CD8-positive, alpha-beta memory T cell (primary cell): ENCODE measurements at places on chromosomes 12 and 14. TPM values are rescaled to one million over a fixed set of nuclear protein-coding genes. Genes with fewer than 3 reads are reported as not detected.

The STYX gene
- total RNA-seq, result 20.9 TPM

GRCh38 chr12:113732916-113733315 lies 233.2 kb downstream of the RBM19 start:
- no peak overlapping the region for H3K27ac ChIP-seq
- H3K36me3 ChIP-seq, result no peaks in the 10 kb centered on the region
- no peaks in the 10 kb centered on the region for H3K4me1 ChIP-seq

- H3K4me1 ChIP-seq, result peaks cover 8% of the 10 kb centered on the region
- H3K27me3 ChIP-seq, result no peaks in the 10 kb centered on the region
- H3K27ac ChIP-seq, result no peak overlapping the region
- no peak overlapping the region for H3K4me3 ChIP-seq
These were observed 10.1 kb downstream of the CCDC196 start for GRCh38 chr14:66496188-66496807.

The SMIM41 gene
- total RNA-seq, result not detected

The CPNE6 gene
- total RNA-seq, result not detected

GRCh38 chr12:99427104-99427503 lies 220.4 kb upstream of the GARIN6 start:
- H3K27me3 ChIP-seq, result no peaks in the 10 kb centered on the region
- no peak overlapping the region for H3K4me3 ChIP-seq
- H3K27ac ChIP-seq, result no peak overlapping the region
- no peaks in the 10 kb centered on the region for H3K36me3 ChIP-seq
- H3K4me1 ChIP-seq, result no peaks in the 10 kb centered on the region

DNA sequence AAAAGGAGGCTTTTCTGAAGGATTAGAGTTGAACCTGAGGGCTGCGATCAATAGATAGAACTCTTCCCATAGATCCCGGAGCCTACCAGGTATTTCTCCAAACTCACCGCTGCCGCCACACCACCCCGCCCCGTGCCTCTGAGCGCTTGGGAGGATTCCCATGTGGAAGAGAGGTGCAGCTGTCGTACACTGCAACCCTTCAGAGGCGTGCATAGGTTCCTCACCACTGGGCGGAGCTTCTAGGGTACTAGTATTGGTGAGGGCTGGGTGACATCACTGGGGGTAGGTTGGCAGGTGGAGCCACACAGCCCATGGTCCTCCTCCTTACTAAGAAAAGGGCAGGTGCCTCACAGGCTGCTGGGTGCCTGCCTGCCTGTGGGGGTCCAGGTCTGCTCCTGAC lies 127.0 kb downstream of the TSPAN9 start:
- H3K4me3 ChIP-seq, result no peak overlapping the region
- DNase-seq, result no peak
- H3K4me1 ChIP-seq, result no peaks in the 10 kb centered on the region
- peaks cover 3% of the 10 kb centered on the region for H3K27me3 ChIP-seq

The C1R gene
- 1.7 TPM for total RNA-seq

DNA sequence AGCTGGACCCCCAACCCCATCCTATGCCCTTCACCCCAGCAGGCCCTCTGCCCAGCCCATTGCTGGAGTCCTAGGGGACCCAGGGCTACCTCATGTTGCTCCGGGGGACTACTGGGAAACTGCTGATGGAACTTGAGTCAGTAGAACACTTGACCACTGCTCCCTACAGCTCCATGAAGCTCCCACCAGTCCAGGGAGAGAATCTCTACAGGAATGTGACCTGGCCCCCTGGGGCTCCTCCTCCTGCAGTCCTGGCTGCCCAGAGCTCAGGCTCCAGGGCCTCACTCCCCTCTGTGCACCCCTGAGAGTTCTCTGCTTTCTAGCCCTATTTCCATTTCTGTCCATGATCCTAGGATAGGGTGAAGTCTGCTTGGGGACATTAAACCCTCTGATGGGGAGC lies 10.8 kb upstream of the AQP2 start:
- DNase-seq, result no peak
- H3K4me3 ChIP-seq, result no peak overlapping the region

- H3K27ac ChIP-seq, result no peak overlapping the region
- H3K4me3 ChIP-seq, result no peak overlapping the region
- no peaks in the 10 kb centered on the region for H3K36me3 ChIP-seq
- peaks cover 39% of the 10 kb centered on the region for H3K4me1 ChIP-seq
- H3K27me3 ChIP-seq, result no peaks in the 10 kb centered on the region
These were observed 16.7 kb upstream of the RIC8B start for GRCh38 chr12:106757623-106758348.

The CLEC4D gene
- not detected for total RNA-seq

The RD3L gene
- not detected for total RNA-seq

The ADCY4 gene
- 1.5 TPM for total RNA-seq

The SLC24A4 gene
- 0.04 TPM for total RNA-seq

DNA sequence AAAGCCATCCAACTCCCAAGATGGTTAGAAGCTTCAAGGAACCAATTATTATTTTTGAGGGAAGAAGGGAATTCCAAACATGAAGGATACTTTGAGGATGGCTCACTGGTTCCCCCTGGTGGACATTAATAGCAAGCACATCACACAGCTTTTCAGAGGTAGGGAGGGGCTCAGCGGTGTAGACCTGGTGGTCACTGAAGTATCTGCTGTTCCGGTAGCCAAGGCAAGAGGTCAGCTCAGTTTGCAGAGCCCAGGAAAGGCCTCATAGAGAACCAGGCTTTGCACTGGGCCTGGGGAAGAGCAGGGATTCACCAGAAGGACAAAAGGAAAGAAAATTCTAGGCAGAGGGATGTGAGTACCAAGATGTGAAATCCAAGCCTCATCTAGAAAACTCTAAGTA lies 118.7 kb downstream of the KSR2 start:
- H3K4me3 ChIP-seq, result no peak overlapping the region
- H3K4me1 ChIP-seq, result no peaks in the 10 kb centered on the region
- no peaks in the 10 kb centered on the region for H3K27me3 ChIP-seq
- DNase-seq, result no peak

The PPP4R3A gene
- total RNA-seq, result 159 TPM

DNA sequence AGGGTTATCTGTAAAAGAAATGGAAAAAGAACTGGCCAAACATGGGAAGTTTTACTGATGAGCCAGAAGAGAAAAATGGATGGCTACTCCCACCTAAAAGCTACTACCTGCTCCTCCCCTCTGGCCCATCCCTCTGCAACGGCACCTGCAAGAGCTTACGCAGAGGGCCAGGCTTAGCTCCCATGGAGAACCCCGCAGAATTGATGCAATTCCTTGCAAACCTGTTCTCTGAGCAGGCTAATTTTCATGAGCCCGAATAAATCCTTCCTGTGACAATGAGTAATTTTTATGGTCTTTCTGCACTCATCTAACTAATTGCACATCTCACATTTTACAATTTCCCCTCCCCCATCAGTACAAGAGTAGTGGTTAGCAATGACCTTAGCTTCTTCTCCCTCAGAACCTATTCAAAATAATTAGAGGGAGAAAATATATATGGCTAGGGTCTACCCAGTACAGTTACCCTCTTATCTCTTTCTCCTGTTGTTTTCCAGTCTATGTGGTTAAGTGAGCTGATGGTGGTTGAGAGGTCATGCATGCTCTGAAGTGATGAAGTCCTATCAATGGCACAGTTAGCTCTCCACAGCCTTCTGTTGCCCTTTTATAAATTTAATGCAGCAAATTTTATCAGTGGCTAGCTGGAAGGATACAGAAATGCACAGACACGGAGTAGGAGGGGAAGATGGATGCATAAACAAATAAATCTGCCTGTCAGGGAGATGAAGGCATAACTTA lies 67.7 kb upstream of the NTF3 start:
- H3K4me1 ChIP-seq, result no peaks in the 10 kb centered on the region
- no peaks in the 10 kb centered on the region for H3K27me3 ChIP-seq
- no peak for DNase-seq
- H3K4me3 ChIP-seq, result no peak overlapping the region

- no peak for DNase-seq
- no peaks in the 10 kb centered on the region for H3K36me3 ChIP-seq
- H3K27me3 ChIP-seq, result no peaks in the 10 kb centered on the region
- no peak overlapping the region for H3K27ac ChIP-seq
These were observed 800.5 kb downstream of the NRXN3 start for GRCh38 chr14:78970677-78971076.

The ANKRD52 gene
- total RNA-seq, result 67.0 TPM

The LBHD2 gene
- total RNA-seq, result not detected

DNA sequence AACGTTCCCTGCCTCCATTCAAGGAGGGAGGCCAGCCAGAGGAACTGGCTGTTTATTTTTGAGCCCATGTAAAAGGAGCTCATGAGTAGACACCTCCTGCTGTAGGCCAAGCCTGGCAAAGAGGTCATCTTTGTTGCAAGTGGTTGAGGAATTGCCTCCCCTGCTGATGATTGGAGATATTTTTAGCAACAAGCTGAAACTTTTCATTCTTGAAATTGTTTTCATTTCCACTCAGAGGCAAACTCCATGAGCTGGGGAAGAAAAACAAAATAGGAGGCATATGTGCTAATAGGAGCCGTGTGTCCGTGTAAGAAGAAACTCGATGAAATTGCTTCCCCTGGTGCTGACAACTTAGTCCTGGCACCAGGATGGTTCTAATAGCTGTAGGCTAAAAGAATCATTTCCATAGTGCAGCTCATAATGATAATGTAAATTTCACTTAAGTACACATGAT lies 440.1 kb upstream of the FAR2 start:
- no peaks in the 10 kb centered on the region for H3K27me3 ChIP-seq
- no peaks in the 10 kb centered on the region for H3K36me3 ChIP-seq
- no peak for DNase-seq
- no peak overlapping the region for H3K27ac ChIP-seq
- no peaks in the 10 kb centered on the region for H3K4me1 ChIP-seq

DNA sequence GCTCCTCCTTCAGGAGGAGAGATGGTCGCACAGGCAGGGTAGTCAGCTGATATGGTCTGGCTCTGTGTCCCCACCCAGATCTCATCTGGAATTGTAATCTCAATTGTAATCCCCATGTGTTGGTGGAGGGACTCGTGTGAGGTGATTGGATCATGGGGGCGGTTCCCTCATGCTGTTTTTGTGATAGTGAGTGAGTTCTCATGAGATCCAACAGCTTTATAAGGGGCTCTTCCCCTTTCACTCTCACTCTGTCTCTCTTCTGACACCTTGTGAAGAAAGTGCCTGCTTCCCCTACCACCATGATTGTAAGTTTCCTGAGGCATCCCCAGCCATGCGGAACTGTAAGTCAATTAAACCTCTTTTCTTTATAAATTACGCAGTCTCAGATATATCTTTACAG lies 218.9 kb upstream of the TMTC1 start:
- H3K4me1 ChIP-seq, result no peaks in the 10 kb centered on the region
- H3K27me3 ChIP-seq, result no peaks in the 10 kb centered on the region
- no peak overlapping the region for H3K4me3 ChIP-seq
- DNase-seq, result no peak
